ENCODE measurements at places on chromosomes 2 and 18. TPM values are rescaled to one million over a fixed set of nuclear protein-coding genes. Genes with fewer than 3 reads are reported as not detected.

The VAPA gene
- polyA plus RNA-seq: 242 TPM

The SERPINB5 gene
- 0.56 TPM for polyA plus RNA-seq

The HAAO gene
- polyA plus RNA-seq: 25.6 TPM

GRCh38 chr2:170601489-170601888 lies 113.6 kb upstream of the SP5 start:
- no peak for DNase-seq

DNA sequence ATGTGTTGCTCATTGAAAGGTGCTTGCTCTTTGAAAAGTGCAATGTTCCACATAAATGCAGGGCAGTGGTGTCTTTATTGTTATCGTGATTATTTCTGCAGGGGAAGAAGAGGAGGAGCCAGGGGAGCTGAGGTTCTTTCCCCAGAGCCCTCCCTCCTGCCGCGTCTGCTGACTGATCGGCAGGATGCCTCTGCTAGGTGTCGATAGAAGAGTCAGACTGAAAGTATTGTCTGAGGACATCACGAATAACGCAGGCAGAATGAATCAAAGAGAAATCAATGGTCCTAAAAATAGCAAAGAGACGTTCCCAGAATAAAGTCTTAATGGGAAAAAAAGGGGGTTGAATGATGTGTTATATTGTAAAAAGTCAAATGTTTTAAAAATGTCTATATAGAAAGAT lies 47.4 kb upstream of the SIX3 start:
- DNase-seq: no peak

GRCh38 chr2:161956738-161957137 lies 117.3 kb downstream of the DPP4 start:
- no peak for DNase-seq

- DNase-seq: no peak
Measured at GRCh38 chr2:200869014-200869413, 4.6 kb upstream of the CLK1 start.

GRCh38 chr2:112229348-112229747 lies 25.5 kb downstream of the ZC3H8 start:
- DNase-seq: no peak

GRCh38 chr2:108182489-108182888 lies 57.3 kb upstream of the SULT1C3 start:
- no peak for DNase-seq
